ENCODE measurements at places on chromosomes 7 and 10.

- DNase-seq = no peak
These were observed 142.7 kb upstream of the PCBD1 start for GRCh38 chr10:71031026-71031425.

DNA sequence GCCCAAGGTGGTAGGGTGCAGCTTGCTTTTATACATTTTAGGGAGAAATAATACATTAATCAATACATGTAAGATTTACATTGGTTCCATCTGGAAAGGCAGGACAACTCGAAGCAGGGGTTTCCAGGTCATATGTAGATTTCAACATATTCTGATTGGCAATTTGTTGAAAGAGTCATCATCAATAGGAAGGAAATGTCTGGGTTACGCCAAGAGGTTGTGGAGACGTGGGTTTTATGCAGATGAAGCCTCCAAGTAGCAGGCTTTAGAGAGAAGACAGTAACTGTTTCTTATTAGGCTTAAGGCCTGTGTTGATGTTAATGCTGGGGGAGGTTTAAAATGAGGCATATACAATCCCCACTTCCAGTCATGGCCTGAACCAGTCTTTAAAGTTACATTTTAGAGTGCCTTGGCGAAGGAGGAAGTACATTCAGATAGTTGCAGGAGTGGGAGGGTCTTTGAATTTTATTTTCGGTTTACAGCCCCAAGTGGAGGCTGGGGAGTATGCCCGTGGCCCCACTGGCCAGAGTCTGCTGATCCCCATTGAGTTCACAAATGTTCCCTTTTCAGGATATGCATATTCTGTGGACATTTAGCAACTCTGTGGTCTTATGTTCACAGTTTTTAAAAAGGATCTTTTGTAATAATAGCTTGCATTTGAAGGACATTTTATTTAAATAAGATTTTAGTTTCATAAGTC is 166.0 kb upstream of the GDF10 start:
- no peak for DNase-seq

GRCh38 chr10:97180986-97181385 is 4.8 kb downstream of the SLIT1 start:
- DNase-seq = no peak

GRCh38 chr7:111654343-111654742 is 92.1 kb upstream of the IMMP2L start:
- no peak for DNase-seq

GRCh38 chr7:81487516-81487915 is 282.3 kb downstream of the HGF start:
- DNase-seq = no peak

DNA sequence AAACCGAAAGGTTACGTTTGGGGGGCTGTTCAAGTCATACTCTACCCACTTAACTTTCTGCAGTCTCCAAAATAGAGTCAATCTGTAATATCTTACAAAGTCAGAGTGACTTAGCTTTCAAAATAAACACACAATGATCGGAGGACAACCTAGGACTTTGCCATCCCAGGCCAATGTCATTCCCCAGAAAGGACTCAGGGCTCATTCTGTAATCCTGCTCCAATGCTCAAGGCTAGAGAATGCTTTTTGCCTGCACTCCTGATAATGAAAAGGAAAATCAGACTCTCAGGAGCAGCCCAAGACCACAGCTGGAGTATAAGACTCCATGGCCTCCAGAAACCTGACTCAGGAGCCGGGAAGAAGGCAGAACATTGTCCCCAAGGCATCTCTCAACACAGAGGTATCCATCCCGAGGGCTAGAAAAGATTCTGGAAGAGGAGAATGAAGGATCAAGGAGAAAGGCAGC is 28.5 kb upstream of the ASCC1 start:
- DNase-seq = no peak
